ENCODE measurements at places on chromosomes 5 and 9.
A peak's percentile ranks its signal among the peaks of the same experiment; 100 is the strongest.

GRCh38 chr5:176373100-176373818 is 8.0 kb downstream of the ARL10 start:
- DNase-seq: no peak

GRCh38 chr5:166342402-166342801 is 1949.0 kb upstream of the WWC1 start:
- no peak for DNase-seq

DNA sequence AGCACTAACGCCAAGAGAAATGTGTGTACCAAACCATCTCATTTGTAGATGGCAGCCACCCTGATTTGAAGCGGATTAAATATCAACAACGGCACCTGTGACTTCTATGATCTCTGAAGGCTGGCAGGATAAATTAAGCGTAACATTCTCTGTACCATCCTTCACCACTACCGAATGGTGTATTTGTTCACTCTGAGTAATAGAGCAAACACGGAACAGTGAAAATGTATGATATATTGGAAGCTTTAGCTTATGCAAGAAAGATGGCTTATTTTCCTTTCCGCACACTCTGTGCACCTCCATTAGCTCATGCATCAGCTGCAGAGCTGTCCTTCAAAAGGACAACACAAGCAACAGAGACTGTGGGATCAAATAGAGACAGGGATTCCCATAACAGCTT is 431.1 kb downstream of the PRELID2 start:
- DNase-seq: no peak

- no peak for DNase-seq
Observed at GRCh38 chr5:118405650-118406061, 582.7 kb downstream of the DTWD2 start.

- DNase-seq: no peak
Observed at GRCh38 chr5:75148051-75148450, 88.6 kb downstream of the ANKRD31 start.

DNA sequence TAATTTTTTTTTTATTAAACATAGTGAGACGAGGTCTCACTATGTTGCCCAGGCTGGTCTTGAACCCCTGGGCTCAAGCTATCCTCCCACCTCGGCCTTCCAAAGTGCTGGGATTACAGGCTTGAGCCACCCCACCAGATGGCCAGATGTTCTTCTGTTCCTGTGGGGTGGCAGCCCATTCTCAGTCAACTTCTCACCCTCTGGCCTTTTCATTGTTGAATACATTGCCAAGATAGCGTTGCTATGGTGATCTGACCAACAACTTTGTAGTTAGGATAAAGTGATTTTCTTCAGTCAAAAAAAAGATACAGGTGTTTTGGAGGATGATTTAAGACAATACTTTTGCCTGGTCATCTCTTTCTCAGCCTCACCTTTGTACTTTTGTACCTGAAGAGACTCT is 109.1 kb downstream of the EGFLAM start:
- DNase-seq: no peak

DNA sequence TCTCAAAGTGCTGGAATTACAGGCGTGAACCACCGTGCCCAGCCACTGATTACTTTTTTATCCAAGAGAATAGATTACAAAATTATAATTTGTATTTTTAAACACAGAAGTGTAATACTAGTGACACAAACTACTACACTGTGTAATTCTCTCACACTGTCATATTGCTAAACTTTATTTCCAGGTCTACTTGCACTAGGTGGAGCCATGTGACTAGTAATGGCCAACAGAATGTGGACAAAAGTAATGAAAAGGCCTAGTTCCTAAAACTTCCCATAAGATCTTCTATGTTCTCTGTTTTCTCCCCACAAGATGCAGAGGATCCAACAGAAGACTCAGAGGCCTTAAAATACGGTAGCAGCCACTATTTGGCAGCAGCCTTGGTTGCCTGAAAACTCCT is 27.3 kb downstream of the NADK2 start:
- no peak for DNase-seq

DNA sequence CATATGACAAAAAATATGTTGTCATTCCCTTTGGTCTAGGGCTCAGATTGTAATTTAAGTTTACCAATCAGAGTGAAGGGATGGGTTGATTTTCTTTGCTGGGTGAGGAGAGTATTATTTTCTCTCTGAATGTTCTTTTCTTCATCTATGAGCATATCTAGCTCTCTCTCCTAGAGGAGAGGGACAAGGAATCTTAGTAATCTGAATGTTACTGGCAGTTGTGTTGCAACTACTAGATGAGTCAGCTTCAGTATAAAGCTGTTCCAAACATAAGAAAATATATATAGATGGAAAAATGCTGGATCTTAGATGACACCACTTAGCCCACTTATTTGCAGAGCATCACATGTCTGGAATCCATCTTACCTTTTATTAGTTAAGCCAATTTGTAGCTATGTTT is 259.3 kb downstream of the TUSC1 start:
- DNase-seq: no peak

- DNase-seq: peak; percentile 30
Observed at GRCh38 chr9:34684145-34684544, 6.9 kb downstream of the CCL19 start.

GRCh38 chr9:129069862-129070641 is 10.9 kb upstream of the DOLPP1 start:
- no peak for DNase-seq

GRCh38 chr9:81564632-81565031 is 124.7 kb downstream of the TLE1 start:
- DNase-seq: no peak
